Non-pigmented ciliary epithelial cell (primary cell): ENCODE measurements at places on chromosomes 5 and 9.

DNA sequence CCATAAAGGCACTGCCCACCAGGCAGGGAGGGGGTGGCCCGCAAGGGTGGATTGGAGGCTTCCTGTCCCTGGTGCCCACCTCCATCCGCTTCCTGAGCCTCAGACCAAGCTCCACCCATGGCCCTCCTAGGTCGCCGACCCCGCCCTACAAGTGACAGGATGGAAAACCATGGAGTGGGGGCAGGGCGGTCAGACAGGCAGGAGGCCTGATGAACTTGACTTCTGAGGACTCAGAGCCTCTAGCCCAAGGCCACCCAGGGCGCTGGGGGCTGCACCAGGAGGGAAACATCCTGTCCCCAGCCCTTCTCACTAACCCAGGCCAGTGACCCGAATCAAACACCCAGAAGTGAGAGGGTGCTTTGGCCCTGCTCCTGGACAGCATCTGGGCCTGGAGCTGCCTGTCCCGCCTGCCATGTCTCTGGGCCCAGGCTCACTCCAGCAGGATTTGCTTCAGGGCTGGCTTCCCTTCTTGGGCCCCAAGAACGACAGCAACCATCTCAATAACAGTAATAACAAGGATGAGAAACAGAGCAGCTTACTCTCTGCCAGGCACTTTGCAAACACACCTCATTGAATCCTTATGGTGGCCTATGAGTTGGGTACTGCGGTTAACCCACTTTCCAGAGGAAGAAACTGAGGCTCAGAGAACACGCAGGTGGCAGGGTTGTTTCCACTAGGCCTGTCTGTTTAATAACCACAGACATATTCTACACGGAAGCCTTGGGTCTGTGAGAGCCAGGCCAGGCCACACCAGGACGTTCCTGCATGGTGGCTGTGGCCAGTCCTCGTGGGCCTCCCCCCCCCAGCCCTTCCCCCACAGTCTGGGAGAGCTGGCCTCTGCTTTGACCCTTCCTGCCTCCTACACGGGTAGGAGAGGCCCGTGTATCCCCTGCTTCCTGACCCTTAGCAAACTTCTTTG is 4.4 kb upstream of the ST6GALNAC6 start:
- no peak for DNase-seq

DNA sequence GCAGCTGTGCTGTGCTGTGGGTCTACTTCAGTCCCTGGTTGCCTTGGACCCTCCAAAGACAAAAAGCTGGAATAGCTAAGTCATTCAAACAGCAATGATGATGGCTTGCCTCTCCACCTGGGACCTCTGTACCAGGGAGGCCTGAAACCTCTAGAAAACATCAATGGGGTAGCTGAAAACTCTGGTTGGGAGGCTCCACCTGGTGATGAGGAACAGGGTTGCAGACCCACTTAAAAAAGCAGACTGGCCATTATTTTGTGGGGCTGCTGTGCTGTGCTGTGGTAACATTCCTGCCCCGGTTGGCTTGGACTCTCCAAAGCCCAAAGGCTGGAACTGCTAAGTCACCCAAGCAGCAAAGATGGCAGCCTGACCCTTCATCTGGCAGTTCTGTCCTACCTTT is 839.3 kb upstream of the ARRDC3 start:
- no peak for DNase-seq

GRCh38 chr5:148843510-148844318 is 17.3 kb downstream of the ADRB2 start:
- no peak for DNase-seq

DNA sequence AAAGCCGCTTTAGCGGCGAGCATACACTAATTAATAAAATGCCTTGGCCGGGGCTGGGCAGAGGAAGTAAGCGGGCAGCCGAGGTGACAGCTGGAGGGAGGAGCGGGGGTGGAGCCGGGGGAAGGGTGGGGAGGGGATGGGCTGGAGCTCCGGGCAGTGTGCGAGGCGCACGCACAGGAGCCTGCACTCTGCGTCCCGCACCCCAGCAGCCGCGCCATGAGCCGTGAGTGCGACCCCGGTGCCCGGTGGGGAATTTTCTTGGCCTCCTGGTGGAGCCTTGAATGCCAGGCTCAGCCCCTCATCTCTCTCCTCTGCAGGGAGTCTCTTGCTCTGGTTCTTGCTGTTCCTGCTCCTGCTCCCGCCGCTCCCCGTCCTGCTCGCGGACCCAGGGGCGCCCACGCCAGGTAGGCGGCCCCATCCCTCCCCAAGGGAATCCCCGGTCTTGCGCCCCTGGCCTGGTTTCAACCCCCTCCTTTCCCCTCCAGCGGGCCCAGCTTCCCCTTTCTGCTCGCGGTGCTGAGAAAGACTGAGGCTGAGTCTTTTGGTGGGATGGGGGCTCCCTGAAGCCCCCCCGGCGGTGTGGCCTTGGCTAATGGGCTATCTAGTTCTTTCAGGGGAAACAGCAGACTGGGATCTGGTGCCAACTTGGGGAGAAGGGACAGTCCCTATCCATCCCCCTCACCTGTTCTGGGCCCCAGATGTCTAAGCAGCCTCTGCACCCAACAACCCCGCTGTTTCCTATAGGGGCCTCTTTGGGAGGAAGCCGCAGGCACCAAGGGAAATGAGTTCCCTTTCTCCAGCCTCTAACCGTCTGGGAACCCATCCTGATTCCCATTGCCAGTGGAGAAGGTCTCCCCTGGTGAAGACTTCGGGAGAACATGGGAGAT is at the start of gene PTGS1:
Gene PTGS1 (plus strand): TSS at position 156 of the 887 bp plus-strand sequence. CDS start 61 bp downstream, at position 217.
- DNase-seq: no peak

DNA sequence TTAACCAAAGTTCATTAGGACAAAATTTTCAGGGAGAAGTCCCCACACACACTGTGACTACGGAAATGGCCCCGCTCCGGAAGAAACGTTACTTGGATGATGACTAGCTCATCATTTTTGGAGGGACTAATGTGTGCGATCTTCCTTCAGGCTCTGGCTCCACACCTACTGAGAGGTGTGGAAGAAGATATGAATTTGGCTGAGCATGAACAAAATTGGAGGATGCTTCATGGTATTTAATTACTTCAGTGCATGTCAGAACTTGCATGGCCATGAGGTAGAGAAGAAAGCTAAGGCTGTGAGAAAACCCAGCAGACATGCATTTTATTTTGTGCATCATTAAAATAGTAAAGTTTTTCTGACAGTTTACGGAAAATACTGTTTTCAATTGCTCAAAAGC is 202.1 kb upstream of the TLE4 start:
- no peak for DNase-seq

- DNase-seq: no peak
Measured at GRCh38 chr9:32550150-32550561, 2.0 kb upstream of the SMIM27 start.
